ENCODE measurements at places on chromosomes 6 and 20.

DNA sequence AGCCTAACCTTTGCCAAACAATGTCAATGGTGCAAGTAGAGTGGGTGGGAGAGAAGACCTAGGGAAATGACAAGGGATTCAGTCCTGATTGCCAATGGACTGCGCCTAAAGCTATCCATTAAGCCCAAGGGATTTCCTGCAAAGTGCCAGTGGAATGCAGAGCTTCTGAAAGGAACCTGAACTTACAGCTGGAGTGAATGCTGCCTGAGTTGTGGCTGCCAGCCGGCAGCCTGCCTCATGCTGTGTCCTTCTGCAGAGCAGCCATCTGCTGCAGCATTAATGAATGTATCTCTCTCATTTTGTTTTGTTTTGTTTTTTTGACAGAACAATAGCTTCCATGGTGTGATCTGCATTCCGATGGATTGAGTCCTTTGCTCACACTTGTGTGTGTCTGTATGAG is 44.7 kb downstream of the SLC35F1 start:
- DNase-seq = no peak

DNA sequence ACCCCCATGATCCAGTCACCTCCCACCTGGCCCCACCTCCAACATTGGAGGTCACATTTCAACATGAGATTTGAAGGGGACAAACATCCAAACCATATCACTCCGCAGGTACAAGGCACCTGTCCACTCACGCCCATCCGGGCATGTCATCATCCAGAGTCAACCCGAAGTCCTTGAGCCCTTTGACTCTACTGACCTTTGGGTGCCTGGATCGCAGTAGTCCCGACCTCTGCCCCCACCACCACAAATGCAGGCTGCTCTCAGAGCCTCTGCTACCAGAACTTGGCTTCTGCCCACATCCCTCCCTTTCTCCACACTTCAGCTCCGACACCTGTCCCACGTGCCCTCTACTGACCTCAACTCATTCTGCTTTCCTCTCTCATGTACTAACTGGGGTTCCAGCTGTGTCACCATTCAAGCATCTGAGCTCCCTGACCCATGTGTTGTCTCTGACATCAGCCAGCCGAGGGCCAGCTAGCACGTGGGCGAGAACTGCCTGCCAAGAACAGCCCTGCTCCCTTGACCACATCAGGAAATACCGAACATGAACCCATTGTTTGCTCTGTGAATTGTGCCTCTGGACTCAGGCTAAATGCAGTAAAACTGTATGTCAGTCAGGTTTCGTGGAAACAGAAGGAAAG is 498.3 kb upstream of the SULF2 start:
- no peak for DNase-seq

DNA sequence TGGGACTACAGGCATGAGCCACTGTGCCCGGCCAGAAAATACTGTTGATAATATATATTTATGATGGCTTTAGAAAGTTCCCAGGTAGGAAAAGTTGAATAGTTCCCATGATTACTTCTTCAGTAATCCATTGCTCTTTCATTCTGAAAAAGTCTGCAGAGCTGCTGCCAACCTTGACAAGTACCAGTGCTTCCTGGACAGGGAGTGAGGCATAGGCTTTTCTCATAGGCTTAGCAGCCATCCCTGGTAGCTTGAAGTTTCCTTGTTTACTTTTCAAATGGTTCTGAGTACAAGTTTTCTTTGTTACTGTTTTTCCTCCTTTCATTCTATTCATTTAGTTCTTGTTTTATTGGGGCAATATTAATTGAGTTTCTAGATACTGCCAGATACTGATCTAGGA is 7.8 kb downstream of the RWDD1 start:
- no peak for DNase-seq

- DNase-seq = no peak
Measured at GRCh38 chr6:24696097-24696496, 22.9 kb downstream of the C6orf62 start.

DNA sequence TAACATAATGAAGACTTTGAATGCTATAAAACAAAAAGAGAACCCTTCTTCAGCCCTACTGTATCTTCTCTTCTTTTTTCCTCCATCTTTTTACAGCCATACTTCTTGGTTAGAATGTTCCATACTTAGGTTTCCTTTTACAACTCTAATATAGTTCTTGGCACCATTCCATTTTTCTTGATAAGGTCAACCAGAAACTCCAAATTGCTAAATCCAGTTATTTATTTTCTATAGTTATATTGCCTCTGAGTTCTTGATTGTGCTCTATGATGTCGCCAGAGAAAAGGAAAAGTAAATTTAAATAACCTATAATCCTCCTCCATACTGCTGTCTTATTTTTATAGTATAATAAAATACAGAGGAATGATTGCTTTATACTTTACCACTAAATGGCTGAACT is 26.7 kb upstream of the COL10A1 start:
- no peak for DNase-seq

GRCh38 chr20:43752561-43753301 is 25.9 kb upstream of the GTSF1L start:
- DNase-seq = peak; percentile 24

DNA sequence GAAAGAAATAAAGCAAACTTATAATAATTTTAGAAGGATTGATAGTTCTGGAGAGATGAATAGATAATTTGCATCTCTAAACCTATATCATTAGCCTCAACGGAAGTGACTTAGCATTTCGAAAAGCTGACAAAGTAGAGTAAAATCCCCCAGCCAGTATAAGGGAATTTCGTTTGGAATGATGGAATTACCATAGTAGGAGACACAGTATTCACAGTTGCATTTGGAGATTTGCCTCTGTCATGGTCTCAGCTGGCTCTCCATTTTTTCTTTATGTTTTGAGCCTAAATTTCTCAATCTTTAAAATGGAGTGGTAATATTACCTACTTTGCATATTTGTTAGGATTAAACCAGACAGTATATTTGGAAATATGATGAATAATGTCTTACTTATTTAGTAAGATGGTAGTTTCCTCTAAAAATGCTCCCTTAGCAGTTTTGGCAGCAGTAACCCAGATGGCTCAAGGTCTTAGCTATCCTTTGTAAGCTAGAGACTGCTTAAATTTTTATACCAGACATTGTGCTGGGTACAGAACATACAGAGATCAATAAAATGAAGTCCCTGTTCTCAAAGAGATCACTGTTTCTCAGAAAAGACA is 58.2 kb downstream of the SMAP1 start:
- no peak for DNase-seq

DNA sequence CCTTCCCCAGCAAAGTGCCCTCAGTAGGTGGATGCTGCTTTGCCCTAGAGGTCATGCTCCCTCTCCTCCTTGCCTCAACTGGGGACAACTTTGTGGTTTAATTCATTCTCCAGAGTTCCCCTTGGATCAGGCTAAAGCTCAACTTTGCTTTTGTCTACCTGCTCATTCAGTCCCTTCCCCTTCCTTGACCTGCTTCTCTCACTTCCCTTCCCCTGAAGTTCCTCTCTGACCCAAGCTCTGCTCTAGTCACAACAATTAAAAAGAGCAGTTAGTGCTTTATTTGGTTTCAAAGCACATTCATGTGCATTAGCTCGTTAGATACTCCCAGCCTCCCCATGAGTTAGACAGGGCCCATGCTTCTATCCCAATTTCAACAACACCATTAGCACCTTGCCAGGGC is 71.3 kb downstream of the DZANK1 start:
- DNase-seq = no peak

DNA sequence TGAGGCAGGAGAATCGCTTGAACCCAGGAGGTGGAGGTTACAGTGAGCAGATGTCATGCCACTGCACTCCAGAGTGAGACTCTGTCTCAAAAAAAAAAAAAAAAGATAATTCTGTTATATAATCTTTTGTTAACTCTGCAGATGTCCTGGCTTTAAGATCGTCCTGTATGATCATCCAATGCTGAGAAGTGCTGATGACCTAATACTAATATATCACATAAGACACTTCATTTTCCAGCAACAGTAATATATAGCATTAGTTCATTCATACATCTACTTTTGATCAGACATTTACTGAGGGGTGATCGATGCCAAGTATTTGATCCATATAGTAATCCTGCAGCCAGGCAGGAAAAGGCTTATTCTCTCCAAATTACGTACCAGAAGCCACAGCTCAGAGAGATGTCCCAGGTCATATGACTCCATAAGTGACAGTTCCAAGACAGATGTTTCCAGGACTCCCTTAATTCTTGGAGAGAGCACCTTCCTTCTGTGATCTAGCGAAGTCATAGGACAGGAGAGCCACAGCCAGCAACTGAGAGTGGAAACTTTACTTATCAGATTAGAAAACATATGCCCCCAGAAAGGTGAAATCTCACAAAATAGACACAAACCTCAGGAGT is 60.7 kb downstream of the SHLD1 start:
- DNase-seq = no peak

DNA sequence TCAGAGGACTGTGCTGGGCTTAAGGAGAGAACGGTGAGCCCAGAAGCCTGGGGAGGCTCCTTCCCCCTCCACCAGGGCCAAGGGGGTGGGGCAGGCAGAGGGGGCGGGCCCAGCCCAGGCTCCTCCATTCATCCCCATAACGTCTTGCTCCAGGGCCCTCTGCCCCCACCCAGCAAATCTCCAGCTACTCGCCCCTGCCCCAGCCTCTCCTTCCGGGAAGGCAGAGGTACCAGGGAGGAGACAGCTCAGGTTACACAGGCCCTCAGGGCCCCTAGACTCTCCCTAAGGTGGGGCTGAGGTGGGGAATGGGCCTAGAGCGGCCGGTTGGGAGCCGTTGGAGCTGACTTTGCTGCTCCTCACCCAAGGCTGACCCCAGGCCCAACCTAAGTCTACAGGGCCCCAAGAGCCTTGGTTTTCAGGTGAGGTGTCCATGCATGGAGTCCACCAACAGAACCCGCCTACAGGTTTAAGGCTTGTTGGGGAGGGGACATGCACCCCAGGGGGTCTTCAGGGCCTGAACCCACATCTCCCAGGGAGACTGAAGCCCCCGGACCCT is 1.2 kb downstream of the LAMA5 start:
- no peak for DNase-seq

DNA sequence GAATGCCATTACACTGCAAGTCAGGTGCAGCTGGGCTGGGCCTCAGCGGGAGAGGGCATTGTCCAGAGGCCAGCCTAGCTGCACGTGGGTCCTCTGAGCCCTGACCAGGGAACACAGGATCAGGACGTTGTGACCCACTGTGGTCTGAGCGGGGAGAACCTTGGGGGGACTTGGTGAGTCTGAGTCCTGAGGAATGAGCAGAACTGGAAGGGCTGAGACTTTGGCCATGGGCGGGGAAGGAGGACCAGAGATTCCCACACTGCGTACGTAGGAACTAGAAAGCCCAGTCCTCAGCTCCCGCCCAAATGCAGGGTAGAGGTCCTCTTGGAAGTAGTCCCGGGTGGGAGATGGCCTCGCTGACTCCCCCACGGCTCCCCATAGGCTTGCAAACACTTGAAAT is 42.5 kb downstream of the GABRR2 start:
- no peak for DNase-seq

All from stimulated activated CD4-positive, alpha-beta T cell treated with anti-CD3 and anti-CD28 coated beads, Interleukin-4, amount 100 ng/mL, for 24 hours (primary cell).